ENCODE measurements at places on chromosomes 16 and 17.

DNA sequence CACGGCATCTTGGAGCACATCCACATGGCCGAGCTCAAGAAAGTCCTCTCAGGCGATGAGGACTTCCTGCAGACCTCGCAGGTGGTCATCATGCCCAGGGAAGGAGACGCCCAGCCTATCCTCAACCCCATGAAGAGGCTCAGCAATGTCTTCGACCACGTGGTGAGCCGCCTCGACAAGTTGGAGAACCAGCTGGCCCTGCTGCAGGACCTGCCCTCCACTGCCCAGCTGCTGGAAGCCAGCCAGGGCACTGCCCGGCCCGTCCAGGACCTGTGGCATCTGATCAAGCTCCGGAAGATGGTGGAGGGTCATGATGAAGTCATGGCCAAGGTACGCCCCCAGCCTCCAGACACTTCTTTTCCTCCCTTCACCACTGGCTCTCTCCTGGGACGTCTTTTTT, 440 bp downstream of the C16orf96 start:
- no peak for DNase-seq

GRCh38 chr16:4407543-4408322, 8.7 kb downstream of the CORO7 start:
- no peak for DNase-seq

GRCh38 chr16:695355-696089, 5.3 kb upstream of the WDR24 start:
- no peak for DNase-seq

DNA sequence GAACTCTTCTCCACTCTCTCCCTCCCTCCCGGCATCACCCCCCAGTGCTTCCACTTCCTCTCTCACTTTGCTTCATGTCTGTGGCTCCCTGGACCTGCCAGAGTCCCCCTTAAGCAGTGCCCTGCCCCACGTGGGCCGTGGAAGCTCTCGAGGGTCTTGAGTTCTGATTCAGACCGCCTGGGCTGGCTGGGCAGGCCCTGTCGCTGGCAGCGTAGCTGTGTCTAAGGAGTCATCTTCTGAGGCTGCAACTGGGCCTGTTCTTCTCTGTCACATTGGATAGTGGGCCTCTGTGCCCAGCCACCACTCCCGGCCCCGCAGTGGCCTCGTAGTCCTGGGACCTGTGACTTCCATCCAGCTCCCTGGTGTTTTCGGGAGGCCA, 30.7 kb downstream of the MNT start:
- DNase-seq: no peak

DNA sequence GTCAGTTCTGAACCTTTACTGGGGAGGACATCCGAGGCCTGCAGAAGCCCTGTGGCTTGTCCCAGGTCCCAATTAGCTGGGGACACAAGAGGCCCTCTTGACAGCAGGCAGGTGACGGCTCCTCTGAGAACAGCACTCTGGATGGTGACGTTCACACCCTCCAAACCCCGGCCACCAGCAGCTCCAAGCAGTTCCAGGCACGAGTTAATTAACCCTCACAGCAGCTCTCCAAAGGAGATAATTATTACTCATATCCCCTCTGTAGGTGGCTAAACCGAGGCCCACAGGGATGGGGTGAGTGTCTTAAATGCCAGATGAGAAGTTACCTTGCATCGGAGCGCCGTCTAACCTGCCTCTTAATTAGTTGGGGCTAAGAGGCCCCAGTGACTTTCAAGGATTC, 168.9 kb upstream of the CIBAR2 start:
- no peak for DNase-seq

Data from stimulated activated CD8-positive, alpha-beta memory T cell treated with anti-CD3 and anti-CD28 coated beads, Interleukin-7, amount 100 ng/mL, for 48 hours (primary cell).